ENCODE measurements at places on chromosomes 6 and 20.

DNA sequence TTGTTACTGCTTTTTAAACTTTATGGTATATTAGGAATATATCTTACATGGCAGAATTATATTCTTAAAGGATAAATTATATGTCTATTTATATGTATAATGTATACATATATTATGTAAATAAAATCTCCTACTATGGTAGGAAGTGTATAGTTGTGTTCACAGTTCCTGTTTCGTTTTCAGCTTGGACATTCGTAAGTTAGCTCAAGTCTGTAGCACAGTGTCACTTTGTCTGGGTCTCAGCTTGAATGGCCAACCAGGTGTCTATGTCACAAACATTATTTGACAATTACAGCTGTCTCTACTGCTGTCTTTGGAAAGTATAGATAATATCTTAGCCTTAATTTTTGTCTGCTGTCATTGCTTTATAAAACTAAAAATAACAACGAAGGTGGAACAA is 303.9 kb downstream of the CDKAL1 start:
- no peak for DNase-seq

GRCh38 chr20:33853507-33853813 is 42.3 kb downstream of the CHMP4B start:
- no peak for DNase-seq

- no peak for DNase-seq
Observed at GRCh38 chr6:104969785-104970581, 13.1 kb downstream of the LIN28B start.

DNA sequence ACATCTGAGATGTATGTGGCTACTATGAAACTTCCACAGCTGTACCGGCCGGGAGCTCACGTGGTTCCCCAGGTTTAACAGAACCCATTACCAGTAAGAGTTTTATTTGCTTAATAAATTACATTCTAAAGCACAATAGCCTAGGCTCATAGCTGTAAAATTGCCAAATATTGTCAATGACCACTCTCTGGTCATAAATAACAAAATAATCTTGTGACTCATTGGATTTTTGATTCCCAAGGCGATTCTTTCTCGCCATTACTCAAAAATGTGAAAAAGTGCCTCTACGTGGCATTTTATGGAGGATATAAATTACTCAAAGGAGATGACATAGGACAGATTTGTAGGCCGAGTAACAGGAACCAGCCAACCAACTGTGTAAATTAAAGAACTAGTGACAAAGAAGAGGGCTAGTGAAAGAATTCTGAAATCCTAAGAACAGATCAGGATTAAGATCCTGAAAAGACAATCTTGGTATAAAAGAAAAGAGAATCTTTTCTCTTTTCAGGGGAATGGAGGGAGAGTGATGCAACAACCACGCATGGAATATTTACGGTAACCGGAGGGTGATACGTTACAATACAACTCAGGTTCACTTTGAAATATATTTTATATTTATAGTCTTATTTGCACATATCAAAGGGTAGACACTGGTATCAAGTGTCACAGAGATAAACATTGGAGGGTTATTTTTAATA is 199.7 kb downstream of the FOXC1 start:
- no peak for DNase-seq

DNA sequence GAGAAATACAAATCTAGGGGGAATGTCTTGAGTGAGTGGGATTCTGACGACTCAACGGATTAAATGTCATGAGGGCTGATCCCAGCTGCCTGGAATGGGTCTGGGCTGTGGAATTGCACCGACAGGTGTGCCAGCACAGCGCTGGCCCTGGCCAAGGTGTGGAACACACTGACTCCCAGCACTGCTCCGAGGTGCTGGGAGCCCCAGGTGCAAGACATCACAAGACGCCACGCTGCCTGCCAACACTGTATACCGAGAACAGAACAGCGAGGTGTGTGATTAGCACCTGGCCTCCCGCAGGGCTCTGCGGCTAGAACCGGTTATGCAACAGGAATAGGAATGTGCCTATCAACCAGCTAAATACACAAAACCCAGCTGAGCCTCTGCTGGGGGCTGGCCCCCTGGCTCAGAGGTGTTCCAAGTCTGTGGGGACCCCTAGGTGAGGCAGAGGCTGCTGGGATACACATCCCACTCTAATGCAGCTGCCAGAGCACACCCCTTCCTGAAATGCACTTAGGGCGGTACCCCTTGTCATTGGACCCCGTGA is 24.8 kb upstream of the APMAP start:
- no peak for DNase-seq

DNA sequence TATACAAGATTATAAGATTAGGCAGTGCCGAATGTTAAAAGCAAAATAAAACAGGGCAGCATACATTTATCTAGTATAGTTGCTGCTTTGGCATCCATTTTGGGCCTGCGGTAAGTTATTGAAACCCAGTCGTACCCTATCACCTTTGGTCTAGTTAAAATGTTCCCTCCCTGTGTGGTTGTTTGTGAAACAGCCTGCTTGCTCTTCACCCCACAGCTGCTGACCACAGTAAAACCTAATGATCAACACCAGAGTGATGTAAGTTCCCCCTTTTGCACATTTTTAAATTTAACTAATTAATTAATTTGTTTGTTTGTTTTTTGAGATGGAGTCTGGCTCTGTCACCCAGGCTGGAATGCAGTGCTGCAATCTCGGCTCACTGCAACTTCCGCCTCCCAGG is 50.3 kb upstream of the TXNDC5 start:
- no peak for DNase-seq
